ENCODE measurements at places on chromosomes 6 and 20. TPM values are rescaled to one million over a fixed set of nuclear protein-coding genes. Genes with fewer than 3 reads are reported as not detected.

The CST4 gene
- not detected for total RNA-seq

The SPATA25 gene
- 1.1 TPM for total RNA-seq

DNA sequence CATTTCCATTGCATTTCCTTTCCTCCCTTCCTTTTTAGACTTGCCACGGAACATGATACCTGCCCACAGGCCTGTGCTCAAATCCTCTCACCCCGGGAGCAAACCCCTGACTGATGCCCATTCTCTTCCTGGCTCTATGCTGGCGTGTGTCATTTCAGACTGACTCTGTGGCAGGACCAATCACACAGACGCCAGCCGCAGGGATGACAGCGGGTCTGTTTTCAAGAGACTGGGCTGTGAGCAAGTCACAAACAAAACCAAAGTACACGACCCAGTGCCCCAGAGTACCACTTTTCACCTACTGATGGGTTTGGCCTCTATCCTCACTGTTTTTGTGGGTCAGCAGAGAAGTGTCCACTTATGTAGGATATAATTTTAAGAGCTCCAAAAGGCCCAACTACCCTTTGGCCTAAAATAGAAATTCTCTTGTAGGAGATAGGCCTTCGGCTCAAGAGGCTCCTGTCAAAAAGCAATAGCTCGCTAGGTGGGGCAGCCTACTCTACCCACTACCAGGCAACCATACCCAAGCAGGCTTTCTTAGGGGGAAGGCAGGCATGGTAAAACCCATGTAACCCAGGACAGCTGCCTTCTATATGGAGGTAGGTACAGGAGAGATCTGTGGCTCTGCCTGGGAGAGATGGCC, 215.7 kb downstream of the CDC5L start:
- H3K27me3 ChIP-seq, result no peaks in the 10 kb centered on the region
- no peak overlapping the region for H3K4me3 ChIP-seq
- no peak for DNase-seq
- no peak overlapping the region for H3K27ac ChIP-seq
- no peaks in the 10 kb centered on the region for H3K4me1 ChIP-seq

GRCh38 chr6:115901896-115902295, 158.8 kb downstream of the FRK start:
- DNase-seq, result no peak
- H3K36me3 ChIP-seq, result no peaks in the 10 kb centered on the region
- no peaks in the 10 kb centered on the region for H3K27me3 ChIP-seq
- no peak overlapping the region for H3K27ac ChIP-seq

DNA sequence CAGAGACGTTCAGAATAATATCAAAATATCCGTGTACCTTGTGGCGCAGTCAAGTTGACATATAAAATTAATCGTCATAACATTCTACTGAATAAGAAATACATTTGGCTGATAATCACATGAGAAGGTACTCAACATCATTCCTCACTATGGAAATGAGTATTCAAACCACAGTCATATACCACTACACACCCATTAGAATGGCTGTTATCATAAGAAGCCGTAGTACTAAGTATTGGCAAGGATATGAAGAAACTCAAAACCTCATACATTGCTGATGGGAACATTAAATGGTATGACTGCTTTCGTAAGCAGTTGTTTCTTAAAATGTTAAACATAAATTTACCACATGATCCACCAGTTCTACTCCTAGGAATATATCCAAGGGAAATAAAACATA, 244.7 kb downstream of the CDKAL1 start:
- H3K27me3 ChIP-seq, result no peaks in the 10 kb centered on the region
- DNase-seq, result no peak
- H3K36me3 ChIP-seq, result peaks cover 9% of the 10 kb centered on the region
- no peaks in the 10 kb centered on the region for H3K4me1 ChIP-seq
- no peak overlapping the region for H3K27ac ChIP-seq
- H3K4me3 ChIP-seq, result no peak overlapping the region

DNA sequence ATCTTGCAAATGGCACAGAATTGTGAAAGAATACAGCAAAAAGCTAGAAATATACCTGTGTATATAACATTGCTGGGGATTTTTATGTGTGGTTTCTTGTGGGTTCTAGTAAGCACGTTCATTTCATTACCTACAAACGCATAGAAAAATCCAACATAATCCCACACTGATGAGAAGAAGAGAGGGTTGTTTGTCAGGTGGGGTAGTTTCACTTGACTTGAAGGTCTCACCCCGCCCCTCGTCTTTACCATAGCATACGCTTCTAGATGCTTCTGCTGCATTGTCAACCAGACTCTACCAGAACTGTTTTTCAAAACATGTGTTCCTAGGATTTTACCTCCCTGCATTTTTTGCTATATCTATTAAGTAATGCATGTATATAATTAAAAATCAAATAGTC, 284.1 kb upstream of the TAB2 start:
- DNase-seq, result no peak
- H3K4me1 ChIP-seq, result no peaks in the 10 kb centered on the region
- no peaks in the 10 kb centered on the region for H3K36me3 ChIP-seq
- no peak overlapping the region for H3K4me3 ChIP-seq
- H3K27ac ChIP-seq, result no peak overlapping the region
- no peaks in the 10 kb centered on the region for H3K27me3 ChIP-seq

The SOBP gene
- 6.9 TPM for total RNA-seq

GRCh38 chr20:44914924-44915323, 5.1 kb downstream of the PABPC1L start:
- no peaks in the 10 kb centered on the region for H3K27me3 ChIP-seq
- peaks cover 15% of the 10 kb centered on the region for H3K36me3 ChIP-seq
- H3K4me3 ChIP-seq, result no peak overlapping the region
- no peak for DNase-seq
- H3K4me1 ChIP-seq, result peaks cover 17% of the 10 kb centered on the region

GRCh38 chr20:33833333-33833732, 22.2 kb downstream of the CHMP4B start:
- peaks cover 89% of the 10 kb centered on the region for H3K4me1 ChIP-seq
- no peaks in the 10 kb centered on the region for H3K27me3 ChIP-seq
- H3K36me3 ChIP-seq, result peaks cover 11% of the 10 kb centered on the region
- H3K4me3 ChIP-seq, result no peak overlapping the region
- H3K27ac ChIP-seq, result no peak overlapping the region

- no peak for DNase-seq
- no peaks in the 10 kb centered on the region for H3K27me3 ChIP-seq
- no peak overlapping the region for H3K4me3 ChIP-seq
These were observed 1.8 kb upstream of the CCN2 start for GRCh38 chr6:131952886-131953509.

- H3K27me3 ChIP-seq, result no peaks in the 10 kb centered on the region
- no peak for DNase-seq
- no peaks in the 10 kb centered on the region for H3K4me1 ChIP-seq
These were observed 52.4 kb upstream of the LYRM2 start for GRCh38 chr6:89690944-89691324.

The CPXM1 gene
- 10.2 TPM for total RNA-seq

The LIN28B gene
- not detected for total RNA-seq

The CGA gene
- total RNA-seq, result not detected

DNA sequence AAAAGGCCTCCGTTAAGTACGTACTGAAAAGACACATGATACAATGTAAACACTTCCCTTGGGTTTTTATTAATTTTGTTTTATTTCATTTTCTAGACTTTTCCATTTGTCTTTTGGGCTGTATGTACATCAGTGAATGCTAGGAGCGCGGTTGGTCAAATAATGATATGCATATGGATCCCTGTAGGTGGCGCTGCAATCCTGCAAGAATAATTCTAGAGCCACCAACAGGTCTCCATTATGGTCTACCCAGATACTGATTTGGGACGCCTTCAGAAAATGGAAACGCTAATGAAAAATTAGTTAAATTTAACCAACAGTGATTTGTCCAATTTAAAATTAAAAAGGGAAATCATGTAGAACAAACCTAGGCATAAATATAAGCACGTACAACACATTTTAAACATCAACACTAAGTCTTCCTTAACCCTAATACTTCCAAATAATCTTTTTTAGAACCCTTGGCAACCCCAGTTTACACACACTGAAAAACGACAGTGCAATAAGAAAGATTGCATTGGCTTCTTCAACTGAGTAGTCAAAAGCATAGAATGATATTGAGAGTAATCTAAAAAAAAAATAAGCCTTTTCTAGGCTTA, 433.5 kb downstream of the RFPL4B start:
- no peaks in the 10 kb centered on the region for H3K4me1 ChIP-seq
- no peaks in the 10 kb centered on the region for H3K27me3 ChIP-seq
- H3K36me3 ChIP-seq, result no peaks in the 10 kb centered on the region
- no peak overlapping the region for H3K27ac ChIP-seq

GRCh38 chr6:129672881-129673631, 36.9 kb downstream of the ARHGAP18 start:
- no peaks in the 10 kb centered on the region for H3K36me3 ChIP-seq
- no peaks in the 10 kb centered on the region for H3K27me3 ChIP-seq

The SAPCD1 gene
- 1.2 TPM for total RNA-seq

The FAM209B gene
- 0.59 TPM for total RNA-seq

Data from lower lobe of right lung (tissue), 2 donors.